ENCODE measurements at places on chromosomes 7 and 10.

- no peak for DNase-seq
These were observed 383.7 kb downstream of the THSD7A start for GRCh38 chr7:11448323-11448722.

- no peak for DNase-seq
These were observed 17.6 kb downstream of the NUP205 start for GRCh38 chr7:135575296-135575695.

DNA sequence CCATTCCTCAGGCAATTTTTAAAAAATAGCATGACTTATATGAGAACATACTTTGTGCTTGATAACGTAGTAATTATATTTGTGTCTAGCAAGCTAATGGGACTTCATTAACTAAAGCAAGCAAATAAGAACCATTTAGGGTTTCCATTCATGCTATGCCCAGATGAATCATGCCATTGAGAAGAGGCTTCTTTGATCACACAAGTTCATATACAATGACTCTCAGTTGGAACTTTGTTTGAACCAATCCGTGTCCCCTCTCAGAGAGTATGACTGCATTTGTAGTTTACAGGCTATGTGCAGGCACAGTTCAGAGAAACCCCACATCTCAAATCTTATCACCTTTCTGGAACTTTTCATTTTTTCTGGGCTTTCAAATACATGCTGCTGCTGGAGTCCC is 614.2 kb downstream of the KCNMA1 start:
- DNase-seq, result no peak

GRCh38 chr10:5285186-5285585 is 79.6 kb upstream of the UCN3 start:
- no peak for DNase-seq

DNA sequence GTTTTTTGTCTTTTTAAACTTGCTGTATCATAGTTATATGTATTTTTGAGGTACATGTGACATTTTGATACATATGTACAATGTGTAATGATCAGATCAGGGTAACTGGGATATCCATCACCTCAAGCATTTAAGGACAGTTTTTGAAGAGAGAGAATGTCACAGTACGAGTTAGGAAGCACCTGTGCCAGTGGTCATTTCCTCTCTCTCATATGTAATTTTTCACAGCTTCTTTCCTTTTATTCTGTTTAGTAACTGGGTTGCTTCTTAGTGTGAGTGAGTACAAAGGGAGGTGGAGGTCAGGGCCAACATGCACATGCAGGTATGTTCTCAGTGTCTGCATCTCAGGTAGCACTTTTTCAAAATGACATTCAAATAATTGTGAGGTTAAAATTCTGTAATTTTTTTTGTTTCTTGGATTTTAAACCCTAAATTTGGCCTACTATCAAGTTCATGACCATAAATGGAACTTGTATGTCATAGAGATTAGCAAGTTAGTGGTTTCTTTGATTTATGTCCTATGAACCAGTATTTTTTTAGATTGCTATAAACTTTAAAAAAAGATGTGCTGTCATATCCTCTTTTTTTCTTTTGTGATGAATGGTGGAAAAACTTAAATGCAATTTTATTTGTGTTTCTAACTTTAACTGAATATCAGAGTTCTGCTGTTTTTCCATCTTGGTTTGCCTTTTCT is 42.7 kb downstream of the SNX10 start:
- DNase-seq, result no peak

DNA sequence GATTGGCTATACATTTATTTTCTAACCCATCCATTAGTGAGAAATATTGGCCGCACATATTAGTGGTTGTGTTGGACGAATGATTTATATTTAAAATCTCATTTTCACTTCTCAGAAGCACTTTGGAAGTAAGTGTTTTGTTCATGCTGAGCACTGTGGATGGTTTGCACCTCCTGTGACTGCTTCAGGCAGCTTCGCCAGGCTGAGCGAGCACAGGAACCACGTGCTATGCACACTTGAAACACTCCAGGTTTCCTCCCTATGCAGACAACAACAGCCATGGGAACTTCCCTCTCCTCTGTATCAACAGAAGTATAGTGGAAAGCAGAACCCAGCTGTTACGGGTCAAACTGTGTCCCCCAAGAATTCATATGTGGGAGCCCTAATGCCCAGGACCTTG is 67.3 kb upstream of the WDR11 start:
- DNase-seq, result no peak

- DNase-seq, result no peak
These were observed 5.4 kb downstream of the AGFG2 start for GRCh38 chr7:100544386-100544785.

- no peak for DNase-seq
These were observed 50.5 kb upstream of the TCF7L2 start for GRCh38 chr10:112899391-112900065.

DNA sequence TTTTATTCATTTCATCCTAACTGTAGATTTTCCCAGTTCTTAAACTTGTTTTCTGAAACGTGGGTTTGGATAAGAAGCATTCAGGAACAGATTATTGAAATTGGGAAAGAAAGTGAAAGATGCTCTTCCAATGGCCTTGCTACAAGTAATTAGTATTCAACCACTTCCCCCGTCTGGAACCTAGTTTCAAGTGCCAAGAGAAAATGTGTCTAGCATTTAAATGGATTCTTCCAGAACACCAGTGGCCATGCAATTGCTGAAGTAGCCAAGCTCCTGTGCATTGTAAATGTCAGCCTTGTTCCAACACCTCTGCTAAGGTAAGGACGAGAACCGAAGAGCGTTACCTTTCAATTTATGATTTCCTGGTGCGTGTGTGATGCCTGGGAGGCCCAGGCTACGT is 68.2 kb downstream of the PFKFB3 start:
- no peak for DNase-seq

DNA sequence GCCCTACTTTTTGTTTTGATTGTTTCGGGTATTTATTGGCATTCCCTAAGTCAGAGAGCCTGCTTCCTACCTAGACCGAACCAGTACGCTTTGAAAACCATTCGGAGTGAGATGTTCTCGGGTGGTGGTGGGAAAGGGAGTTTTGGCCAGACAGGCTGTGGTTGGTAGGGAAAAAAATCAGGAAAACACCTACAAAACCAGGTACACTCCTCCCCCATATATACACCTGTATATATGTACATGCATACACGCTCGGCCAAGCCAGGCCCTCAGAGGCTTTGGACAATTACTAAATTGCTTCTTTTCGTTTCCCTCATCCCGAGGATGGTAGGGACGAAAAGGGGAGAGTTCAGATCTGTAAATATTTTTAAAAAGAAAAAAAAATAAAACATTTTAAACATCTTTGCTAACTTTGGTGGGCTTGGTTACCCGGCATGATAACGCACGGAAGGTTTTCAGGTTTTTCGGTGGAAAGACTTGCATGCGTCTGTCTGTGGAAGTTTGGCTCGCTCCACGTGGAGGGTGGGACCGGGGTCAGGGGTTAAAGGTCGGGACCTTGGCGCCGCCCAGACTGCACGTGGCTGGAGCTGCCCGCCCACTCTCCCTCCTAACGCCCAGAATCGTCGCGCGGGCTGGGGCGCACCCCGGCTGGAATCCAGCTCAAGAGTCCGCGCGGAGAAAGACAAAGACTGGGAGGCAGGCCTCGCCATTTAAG is 2.5 kb downstream of the HMX2 start:
- DNase-seq, result no peak

DNA sequence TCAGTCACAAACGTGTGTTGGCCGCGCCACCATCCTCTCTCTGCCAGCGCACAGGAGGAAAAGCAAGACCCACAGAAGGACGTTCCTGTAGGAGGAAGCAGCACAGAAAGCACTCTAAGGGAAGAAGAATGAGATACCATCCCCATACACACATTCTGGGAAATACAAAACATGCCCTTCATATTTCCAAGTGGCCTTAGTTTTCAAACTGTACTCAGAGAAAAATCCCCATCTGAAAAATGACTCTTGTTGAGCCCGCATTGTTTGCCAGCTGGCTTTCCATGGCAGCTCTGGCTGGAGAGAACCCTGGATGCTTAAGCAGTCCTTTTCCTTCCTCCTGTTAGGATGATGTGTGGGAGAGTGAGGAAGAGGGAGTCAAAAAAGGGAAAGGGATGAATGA is 33.1 kb downstream of the MTURN start:
- DNase-seq, result no peak

DNA sequence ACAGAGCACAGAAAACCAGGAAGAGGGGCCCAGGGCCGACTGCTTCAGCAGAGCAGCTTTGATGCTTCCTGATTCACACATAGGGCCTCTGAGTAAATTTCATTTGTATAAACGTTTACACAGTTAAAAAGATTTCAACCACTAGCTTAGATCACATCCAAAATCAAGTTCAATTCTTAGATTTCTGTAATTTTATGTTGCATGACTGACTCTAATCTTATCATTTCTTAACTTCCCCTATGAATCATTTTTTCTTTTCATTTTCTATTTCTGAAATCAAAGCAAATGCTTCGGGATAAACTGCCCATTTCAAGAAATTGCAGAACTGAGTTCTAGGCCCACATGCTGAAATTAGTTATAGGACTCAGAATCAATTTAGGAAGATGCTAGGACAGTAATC is 224.7 kb downstream of the INHBA start:
- DNase-seq, result no peak

GRCh38 chr7:28984631-28985030 is 26.5 kb upstream of the TRIL start:
- no peak for DNase-seq

DNA sequence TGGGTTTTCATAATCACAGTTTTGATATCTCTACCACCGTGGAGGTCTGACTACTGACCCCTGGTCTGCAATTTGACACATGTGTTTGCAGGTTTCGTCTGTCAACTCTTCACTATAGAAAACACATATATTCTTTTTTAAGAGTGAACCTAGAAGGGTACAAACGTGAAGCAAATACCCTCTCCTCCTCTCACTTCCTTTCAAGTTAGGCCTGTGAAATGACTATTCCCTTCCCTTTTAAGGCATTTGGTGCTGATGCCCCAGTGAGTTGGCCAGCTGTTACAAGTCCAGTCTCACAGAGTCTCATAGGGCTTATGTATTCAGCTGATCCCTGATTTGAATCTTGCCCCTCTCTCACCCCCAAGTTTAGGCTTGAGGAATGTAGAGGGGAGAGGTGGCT is 742.0 kb upstream of the IGFBP3 start:
- no peak for DNase-seq

DNA sequence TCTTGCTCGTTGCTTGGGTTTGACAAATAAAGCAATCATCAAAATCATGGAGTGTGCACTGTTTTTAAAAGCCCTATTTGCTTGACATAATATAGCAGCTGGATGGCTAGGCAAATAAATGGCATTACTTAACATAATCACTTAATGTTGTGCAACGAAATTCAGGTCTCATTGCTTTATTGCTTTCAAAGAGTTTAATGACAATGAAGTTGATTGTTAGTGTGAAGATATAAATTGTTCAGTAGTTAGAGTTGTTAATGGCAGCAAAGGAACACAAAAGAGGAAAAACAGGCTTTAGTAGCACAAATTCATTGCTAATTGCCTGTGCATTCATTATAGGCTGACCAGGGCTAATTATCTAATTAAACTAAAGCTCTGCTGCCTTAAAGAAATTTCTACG is 7.6 kb upstream of the ADO start:
- DNase-seq, result no peak

DNA sequence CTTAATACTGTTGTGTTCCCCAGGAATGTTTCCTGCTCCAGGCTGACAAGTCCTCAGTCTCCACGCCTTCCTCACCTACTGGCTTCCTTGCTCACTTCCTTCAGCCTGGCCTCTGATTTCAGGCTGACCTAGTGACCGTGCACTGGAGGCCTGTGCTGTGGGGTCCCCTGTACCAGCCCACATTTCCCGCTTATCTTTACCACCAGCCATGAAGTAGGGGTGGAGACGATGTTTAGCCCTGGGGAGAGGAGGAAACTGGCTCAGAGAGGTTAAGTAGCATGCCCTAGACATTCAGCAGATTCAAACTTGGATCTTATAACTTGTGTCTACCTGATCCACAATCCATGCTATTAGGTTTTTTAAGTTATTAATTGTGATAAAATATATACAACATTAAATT is 4.8 kb upstream of the ZNF488 start:
- no peak for DNase-seq

- DNase-seq, result no peak
These were observed 80.9 kb upstream of the ZNF800 start for GRCh38 chr7:127473409-127473808.

GRCh38 chr10:60142736-60143135 is 236.4 kb upstream of the CCDC6 start:
- DNase-seq, result no peak

DNA sequence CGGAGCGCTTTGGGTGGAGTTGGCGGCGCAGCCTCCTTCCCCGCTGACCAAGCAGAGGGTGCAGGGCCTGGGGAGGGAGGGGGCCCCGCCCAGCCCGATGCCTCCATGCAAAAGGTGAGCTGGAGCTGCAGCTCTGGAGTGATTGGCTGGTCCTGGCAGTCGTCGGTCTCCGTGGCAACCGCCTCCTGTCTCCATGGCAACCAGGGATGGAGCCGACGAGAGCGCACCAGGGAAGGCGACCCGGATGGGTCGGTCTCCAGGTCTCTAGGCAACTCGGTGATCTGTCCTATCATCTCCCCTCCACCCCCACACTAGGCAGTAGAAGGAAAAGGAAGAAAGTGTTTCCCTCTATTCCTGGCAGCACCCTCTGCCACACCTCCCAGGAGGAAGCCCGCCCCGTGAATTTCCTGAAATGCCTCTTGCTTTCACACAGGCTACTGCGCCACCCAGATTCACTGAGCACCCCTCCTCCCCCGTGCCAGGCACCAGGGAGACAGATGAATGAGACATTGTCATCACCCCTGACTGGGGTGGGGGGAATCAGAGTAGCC is 647 bp upstream of the NACAD start:
- DNase-seq, result peak; percentile 82

- no peak for DNase-seq
These were observed 78.8 kb downstream of the RALA start for GRCh38 chr7:39702133-39702532.

DNA sequence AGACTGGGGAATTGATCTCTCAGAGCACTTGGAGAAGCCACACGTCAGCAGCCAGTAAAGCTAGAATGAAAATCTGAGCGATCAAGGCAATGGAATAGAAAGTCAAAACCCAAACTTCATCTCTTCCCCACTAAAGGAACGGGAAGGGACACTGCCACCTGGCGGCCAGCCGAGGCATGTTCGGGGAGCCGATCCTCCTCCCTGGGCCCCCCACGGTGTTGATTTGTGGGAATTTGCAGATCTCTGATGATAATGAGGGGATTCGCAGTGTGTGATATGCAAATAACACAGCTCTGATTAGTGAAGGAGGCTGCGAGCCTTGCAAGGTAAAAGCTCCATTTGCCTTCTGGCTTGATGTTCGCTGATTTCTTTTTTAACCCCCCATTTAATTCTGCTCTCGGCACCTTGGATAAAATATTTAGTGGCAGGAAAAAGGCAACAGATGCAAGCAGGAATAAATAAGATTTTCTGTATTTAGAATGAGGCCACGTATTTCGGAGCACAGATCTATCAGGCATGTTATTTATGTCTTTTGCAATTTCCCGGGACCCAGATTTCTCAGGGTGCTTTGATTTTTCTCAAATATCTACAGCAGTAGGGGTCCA is 258.6 kb downstream of the PAXIP1 start:
- peak; percentile 71 for DNase-seq

Data from stimulated activated CD8-positive, alpha-beta memory T cell treated with anti-CD3 and anti-CD28 coated beads, Interleukin-4, amount 100 ng/mL, for 48 hours (primary cell).